ENCODE measurements at places on chromosomes 5 and 9.

DNA sequence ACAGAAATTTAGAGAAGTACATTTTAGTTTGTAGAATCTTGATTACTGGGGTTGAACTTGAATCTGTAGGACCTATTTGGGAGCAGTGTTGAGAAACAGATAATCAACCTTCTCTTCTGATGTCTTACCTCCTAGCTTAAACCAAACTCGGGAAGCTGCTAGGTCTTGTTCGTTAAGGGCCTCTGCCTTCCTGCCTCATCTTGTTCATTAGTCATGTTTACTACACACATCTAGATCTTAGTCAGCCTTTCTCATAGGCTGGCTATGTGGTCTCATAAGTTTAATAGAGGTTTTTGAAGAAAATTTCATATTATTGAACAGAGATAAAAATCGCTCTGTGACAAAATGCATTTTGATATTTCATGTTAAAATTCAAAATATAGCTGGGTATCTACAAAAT is 331.0 kb upstream of the EDIL3 start:
- no peak for DNase-seq

DNA sequence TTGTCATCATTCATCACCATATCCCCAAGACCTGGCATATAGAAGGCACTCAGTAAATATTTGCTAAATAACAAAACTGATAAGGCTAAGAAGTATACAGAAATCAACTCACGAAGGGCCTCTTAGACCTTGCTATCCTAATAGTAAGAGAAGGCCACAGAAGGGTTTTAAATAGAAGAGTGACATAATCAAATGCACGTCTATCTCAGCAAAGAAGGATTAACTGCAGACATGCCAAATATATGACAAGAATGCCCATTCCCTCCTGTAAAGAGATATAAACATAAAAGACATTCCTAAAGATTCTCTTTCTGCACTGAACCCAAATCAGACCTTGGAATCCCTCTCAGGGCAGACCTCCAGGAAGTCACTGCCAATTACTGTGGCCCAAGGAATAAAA is 34.1 kb downstream of the ECPAS start:
- no peak for DNase-seq

DNA sequence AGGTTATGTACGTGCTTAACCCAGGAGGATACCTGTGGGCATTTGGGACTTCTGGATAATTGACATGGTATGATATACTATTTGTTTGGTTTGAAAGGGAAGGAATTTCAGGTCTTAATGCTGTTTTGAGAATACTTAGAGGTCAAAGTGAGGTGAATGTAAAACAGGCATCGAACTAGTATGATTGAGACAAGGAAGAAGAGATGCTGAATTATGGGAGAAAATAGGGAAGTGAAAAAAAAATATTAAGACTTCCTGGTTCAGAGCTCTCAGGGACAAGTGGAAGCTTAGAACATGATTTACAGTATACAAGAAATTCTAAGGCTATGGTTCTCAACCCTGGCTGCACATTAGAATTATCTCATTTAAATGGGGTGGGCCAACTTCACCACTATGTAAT is 115.3 kb downstream of the CD180 start:
- no peak for DNase-seq

DNA sequence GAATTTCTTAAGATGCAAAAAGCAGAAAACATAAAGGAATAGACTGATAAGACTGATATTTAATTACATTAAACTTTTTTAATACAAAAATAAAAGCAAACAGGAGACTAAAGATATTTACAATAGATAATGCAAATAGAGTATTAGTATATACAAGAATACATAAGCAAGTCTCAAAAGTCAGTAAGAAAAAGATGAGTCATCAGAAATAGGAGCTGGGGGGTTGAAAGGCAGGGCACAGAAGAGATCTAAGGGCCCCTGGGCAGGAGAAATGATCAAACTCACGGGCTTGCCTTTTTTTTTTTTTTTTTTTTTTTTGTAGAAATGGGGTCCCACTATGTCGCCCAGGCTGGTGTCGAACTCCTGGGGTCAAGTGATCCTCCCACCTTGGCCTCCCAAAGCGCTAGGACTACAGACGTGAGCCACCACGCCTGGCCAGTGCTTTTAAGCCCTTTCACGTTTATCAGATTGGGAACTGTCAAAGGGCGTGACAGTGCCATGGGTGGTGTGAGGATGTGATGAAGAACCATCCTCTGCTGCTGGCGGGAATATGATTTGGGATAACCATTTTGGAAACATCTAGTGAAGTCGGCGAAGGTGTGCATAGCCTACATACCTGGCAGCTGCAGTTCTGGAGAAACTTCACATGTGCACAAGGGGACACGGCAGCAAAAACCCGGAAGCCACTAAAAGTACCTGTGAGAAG is 126.1 kb downstream of the CACNA1B start:
- DNase-seq: no peak

DNA sequence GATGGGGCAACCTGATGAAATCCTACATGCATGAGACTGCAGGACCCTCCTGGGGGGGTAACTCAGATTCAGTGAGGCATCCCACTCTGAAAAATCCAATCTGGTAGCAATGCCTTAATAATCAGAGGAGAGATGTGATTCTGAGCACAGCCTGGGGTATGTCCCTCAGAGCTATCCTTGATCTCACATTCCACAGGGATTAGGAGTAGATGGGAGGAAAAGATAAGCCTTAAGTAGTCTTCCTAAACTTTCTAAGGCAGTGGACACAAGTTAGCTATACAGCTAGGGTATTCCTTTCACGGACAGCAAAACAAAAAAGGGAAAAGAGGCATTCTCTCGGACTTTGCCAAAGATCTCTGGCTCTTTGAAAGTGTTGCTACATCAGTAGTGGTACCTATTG is 3.9 kb upstream of the SPATA9 start:
- no peak for DNase-seq

- DNase-seq: no peak
Measured at GRCh38 chr9:36800455-36800854, 227.8 kb downstream of the MELK start.

Measured in activated T-cell treated with anti-CD3 and anti-CD28 coated beads, Interleukin-2, amount 50 U/mL, for 1 hour (primary cell).